ENCODE measurements at places on chromosomes 2 and 18.

DNA sequence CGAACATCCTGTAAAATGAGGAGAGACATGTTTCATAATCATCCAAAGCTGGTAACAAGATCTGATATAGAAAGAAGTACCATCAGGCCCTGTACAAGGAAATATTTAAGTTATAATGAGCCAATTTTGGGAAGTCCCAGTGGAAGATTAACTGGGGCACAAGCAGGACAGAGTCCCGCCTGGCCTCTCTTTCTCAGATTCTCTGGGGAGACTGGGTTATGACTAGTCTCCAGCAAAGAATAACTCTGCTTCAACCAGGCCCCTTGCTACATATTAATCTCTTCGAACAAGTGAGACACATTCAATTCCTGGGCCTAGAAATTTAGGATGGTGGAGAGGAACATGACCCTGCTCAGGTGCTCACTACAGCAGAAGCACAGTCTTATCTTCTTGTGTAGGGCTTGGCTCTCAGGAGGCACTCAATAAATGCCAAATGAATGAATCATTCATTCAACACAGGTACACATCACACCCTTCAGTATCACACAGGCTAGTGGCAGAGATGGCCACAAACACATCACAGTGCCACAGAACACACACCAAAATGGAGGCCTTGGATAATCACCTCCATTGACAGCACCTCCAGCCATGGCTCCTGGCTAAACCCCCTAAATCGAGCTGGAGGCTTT lies 46.4 kb upstream of the RNF152 start:
- ATAC-seq, result no peak

GRCh38 chr2:140593132-140593531 lies 1537.7 kb downstream of the LRP1B start:
- no peak for ATAC-seq

DNA sequence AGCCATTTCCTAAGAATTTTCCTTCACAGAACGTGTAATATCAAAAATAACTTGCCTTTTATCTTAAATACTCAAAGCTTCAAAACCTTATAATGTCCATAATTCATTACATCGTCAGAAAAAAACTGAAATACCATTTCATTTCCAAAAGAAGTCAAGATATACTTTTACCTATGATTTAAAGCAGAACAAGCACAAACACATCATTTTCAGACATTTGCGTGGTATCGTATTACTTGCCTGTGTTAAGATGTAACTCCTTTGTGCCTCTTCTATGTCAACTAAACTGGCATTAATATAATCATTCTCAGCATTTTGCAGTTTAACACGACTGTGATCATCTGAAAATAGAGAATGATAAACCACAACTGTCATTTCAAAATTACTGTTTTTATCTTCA lies 47.5 kb downstream of the PTPN2 start:
- no peak for ATAC-seq

GRCh38 chr2:628651-629050 lies 48.6 kb downstream of the TMEM18 start:
- ATAC-seq, result no peak
